ENCODE measurements at places on chromosomes 12 and 14.

DNA sequence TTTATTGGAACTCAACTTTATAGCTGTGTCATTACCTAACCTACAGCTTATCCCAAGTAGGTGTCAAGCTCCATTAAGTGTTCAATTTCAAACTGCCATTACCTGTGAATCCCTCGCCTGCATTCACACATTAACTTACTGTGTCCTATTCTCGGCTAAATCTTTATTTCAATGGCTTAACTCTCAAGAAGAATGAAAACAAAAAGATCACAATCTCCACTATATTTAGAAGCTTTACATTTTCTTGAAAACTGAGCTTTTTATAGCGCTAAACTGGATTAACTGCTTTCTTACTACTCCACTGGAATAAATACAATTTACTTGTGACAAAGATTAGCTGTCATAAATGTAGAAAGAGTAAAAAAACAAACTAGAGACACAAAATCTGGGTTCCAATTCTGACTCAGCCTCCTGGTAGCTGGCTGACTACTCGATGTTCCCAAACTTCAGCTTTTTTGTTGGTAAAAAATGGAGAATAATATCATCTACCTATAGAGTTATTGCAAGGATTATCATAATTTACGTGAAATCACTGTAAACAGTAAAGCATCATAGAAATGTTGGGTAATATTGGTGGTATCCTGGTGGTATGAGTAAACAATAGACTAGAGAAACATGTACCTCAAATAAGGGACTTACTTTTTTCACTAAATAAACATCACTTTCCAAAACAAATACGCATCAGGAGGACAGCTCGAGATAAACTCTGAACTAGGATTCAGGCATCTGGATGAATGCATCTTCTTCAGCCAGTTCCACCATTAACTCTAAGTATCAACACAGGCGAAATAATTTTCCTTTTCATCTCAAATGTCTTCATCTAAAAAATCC lies 1.7 kb downstream of the RALGAPA1 start:
- DNase-seq = no peak

GRCh38 chr14:55780156-55780946 lies 200.3 kb downstream of the KTN1 start:
- peak; percentile 44 for DNase-seq

GRCh38 chr12:87413784-87414183 lies 615.4 kb downstream of the C12orf50 start:
- peak; percentile 21 for DNase-seq

DNA sequence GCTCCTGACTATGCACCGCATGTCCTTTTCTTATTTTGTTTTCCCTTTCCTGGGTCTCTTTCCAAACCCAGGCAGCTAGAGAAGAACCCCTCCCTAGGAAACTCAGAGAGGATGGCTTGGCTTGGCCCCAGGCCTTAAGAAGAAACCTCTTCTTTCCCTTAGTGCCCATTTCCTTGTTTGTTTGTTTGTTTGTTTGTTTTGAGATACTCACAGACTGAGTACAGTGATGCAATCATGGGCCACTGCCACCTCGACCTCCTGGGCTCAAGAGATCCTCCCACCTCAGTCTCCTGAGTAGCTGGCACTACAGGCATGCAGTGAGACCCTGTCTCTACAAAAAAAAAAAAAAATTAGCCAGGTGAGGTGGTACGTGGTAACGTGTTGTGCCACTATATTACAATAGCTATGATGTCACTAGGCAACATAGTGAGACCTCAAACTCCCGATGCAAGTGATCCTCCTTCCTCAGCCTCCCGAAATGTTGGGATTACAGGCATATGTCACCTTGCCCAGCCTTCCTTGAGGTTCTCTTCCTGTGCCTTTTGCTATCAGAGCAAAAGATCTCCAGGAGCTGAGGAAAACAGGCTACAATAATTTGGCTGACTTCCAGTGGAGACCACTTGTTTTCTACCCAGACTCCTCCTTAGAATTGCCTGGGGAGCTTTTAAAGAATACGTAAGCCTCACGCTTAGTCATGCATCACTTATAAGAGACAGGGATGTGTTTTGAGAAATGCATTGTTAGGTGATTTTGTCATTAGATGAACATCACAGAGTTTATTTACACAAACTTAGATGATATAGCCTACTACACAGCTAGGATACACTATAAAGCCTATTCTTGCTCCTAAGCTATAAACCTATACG lies 34.5 kb upstream of the LGALS3 start:
- DNase-seq = no peak

DNA sequence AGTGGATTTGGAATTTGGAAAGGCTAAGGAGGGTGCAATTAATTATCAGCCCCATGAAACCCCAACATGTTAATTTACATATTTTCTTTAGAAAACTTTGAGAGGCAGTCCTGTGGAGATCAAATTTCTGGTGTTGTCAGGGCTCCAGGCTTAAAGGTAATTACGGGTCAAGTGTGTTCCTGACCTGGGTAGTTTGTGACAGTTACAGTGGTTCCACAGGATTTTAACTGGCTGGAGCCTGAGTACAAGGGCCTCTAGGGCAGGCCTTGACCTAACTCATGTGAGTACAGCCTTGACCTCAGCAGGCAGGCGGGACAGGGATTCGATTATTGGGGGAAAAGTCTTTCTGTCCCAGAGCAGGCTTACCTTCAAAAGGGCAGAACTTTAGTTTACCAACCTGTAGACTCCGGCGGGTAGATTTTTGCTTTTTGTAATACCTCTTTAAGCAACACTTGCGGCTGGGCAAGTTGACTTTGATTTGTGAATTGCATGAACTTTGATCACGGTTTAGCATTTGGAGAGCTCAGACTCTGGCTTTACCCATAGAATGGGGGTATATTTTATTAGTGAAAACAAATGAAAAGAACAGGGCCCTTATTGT lies 8.4 kb upstream of the PPTC7 start:
- no peak for DNase-seq

GRCh38 chr12:95335948-95336347 lies 118.3 kb downstream of the VEZT start:
- DNase-seq = peak; percentile 16

DNA sequence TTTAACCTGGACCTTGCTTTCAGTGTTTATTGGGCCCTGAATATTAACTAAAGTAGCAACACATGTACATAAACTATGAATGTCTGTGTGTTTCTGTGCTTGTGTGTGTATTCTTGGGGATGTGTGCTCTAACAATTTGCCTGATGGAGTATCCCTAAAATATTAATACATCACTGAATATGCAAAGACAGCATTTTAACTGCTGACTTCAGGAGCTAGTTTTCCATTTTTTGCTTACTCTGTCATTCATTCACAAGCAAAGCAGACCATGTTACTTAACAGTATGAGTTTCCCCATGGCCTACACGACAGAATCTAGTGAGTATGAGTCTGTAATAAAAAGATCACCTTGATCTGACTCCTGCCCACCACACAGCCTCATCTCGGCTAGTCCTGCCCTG lies 402.8 kb downstream of the BCAT1 start:
- no peak for DNase-seq

DNA sequence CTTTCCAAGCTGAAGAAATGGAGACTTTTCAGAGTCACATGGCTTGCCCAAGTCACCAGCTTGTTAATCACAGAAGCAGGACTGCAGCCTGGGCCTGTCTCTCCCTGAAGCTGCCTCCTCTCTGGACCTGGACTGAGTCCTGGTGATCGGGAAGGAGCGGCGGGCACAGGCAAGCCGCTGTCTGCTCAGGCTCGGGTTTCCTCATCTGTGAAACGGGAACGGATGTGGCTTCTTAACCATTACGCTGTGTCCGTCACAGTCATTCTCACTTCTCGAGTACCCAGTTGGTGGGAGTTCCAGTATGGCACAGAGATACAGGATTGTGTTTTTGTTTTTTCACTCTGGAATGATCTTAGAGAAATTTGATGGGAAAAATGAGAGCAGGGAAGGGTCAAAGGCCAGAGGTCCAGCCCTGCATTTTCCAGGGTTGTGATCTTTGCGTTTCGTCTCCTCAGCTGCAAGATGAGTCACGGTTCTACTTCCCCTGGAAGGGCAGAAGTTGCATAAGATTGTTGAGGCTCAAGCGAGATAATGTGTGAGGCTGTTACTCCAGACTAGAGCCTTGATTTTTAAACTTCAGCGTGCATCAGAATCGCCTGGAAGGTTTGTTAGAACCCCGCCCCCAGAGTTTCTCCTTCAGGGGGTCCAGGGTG lies 7.6 kb upstream of the LRTM2 start:
- peak; percentile 13 for DNase-seq

DNA sequence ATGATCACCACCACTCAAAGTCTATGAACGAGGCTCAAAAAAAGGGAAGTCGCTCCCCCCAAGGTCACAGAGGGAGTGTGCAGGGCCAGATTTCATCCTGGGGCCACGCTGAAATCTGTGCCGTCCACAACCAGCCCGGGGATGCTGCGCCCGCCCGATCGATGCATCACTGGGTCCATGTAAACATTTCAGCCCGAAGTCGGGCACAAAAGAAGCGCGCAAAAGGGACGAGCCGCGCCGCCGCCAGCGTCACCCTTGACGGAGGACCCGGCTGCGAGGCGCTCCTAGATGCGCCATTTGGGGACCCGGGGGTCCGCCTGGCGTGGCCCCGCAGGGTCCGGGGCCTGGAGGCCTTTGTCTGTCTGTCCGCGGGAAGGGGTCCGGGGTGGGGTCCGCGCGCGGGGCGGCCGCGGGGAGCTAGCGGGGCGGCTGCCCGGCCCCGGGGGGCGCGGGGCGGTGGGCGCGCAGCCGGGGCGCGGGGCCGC lies 503 bp downstream of the FBXO21 start:
- DNase-seq = no peak

DNA sequence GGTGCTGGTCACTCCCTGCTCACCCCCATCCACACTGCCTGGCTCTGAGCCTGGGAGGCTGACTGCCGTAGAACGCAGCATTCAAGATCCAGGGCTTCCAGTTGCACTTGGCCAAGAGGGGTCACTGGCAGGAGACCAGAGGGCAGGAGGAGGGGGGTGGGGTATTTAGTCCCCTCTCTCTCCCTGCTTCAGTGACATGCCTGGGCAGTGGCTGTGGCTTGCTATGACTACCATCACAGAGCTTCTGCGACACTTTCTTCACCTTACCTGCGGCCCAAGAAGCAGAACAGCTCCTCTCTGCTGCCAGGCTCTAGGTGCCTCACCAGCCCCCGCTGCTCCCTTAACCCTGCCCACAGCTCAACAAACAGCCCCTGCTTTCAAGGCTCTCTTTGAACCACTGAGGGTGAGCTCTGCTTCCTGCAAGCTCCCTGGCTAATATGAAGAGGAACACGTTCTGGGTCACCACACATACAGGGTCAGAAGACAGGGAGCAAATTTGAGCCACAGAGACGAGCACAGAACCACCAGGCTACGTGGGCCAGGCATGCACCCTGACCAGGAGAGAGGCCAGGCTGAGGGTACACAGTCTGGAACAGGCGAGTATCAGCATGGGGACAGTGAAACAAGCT lies 55.7 kb downstream of the ITPK1 start:
- no peak for DNase-seq

DNA sequence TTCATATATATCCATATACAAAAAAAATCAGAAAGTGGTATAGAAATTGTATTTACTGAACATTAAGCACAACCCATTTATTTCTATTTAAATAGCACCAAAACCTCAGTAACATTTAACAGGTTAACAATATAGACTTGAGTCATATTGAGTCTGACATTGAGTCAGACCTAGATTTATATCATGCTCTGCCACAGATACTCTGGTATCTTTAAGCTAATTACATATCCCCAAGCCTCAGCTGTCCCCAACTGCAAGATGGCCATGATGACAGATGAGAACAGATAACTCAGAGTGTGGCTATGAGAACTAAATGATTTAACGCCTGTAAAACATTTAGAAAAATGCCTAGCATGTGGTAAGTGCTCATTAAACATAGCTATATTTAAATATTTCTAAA lies 40.3 kb downstream of the IFNG start:
- DNase-seq = no peak

- no peak for DNase-seq
Observed at GRCh38 chr12:13247596-13247995, 51.1 kb downstream of the EMP1 start.

- DNase-seq = no peak
Observed at GRCh38 chr12:28987538-28988324, 161.3 kb upstream of the FAR2 start.

GRCh38 chr12:127277882-127278281 lies 989.1 kb upstream of the TMEM132C start:
- no peak for DNase-seq

DNA sequence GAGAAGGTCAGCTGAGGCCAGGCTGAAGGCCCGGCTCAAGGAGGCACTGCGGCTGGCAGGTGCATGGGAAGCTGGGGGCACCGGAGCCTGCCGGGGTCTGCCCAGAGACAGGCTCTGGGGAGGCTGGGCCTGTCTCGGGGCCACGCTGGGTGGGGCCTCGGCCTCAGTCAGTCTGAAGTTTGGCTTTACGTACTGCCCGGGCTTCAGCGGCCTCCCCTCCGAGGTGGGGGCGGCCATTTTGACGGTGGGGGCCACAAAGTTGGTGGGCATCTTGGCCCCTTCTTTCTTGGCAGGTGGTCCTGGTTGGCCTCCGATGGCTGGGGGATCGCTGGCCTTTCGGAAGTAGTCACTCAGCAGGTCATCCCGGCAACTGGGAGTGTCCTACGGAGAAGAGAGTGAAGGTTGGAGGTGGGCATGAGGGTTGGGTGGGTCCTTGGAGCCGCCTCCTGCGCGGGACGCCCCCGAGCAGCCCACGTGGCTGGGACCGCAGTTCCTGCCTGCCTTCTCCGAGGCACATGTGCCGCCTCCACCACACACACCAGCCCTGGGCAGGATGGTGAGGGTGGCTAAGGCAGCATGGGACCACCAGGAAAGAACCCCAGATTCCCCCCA lies 28.9 kb upstream of the GPR68 start:
- DNase-seq = no peak

DNA sequence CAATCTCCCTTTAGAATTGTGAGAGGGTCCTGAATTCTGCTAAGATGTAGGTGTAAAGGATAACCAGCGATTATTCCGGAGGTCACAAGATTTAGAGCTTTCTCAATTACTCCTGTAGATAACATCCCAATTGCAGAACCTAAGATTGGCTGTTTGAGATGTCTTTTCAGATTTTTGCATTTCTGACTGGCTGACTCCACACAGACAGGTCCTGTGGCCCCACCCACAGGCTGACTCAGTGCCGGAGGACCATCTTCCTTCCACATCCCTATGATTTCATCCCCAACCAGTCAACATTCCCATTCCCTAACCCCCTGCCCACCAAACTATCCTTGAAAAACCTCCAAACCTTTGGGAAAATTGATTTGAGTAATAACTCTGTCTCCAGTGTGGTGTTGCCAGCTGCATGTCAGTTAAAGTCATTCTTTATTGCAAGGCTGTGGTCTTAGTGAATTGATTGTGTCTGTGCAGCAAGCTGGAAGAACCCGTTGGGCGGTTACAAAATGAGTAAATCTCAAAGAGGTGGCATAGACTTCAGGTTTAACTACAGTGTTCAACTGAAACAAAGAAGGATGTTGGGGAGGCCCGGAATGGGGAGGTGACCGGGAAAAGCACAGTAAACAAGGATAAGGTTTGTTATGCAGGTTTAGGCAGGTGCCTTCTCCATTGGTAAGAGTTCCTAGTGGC lies 10.6 kb downstream of the FNTB start:
- no peak for DNase-seq
